ENCODE measurements at places on chromosomes 7 and 10.

DNA sequence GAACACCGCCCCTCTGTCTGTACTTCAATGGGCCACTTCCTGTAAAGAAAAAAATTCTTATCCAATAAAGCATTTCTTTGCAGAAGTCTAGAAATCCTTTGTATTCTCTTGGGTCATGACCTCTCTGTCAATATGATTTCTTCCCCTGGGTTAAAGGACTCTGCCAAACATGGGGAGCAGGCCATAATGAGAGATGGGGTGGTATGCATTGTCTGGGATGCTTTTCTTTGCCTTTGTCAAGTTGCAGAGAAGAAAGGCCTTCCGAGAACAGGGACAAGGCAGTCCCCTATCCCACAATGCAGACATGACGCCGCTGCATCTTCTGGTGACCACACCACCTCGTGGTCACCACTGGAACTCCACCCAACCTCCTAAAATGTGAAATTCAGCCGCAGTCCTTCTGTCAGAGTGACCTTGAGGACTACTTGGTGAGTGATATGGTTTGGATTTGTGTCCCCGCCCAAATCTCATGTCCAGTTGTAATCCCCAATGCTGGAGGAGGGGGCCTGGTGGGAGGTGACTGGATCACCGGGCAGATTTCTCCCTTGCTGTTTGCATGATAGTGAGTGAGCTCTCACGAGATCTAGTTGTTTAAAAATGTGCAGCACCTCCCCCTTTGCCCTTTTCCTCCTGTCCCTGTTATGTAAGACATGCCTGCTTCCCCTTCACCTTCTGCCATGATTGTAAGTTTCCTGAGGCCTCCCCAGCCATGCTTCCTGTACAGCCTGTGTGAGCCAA, 15.2 kb upstream of the FRMPD2 start:
- peak; percentile 66 for DNase-seq

- no peak for DNase-seq
These were observed 142.3 kb downstream of the JAZF1 start for GRCh38 chr7:28038175-28038797.

DNA sequence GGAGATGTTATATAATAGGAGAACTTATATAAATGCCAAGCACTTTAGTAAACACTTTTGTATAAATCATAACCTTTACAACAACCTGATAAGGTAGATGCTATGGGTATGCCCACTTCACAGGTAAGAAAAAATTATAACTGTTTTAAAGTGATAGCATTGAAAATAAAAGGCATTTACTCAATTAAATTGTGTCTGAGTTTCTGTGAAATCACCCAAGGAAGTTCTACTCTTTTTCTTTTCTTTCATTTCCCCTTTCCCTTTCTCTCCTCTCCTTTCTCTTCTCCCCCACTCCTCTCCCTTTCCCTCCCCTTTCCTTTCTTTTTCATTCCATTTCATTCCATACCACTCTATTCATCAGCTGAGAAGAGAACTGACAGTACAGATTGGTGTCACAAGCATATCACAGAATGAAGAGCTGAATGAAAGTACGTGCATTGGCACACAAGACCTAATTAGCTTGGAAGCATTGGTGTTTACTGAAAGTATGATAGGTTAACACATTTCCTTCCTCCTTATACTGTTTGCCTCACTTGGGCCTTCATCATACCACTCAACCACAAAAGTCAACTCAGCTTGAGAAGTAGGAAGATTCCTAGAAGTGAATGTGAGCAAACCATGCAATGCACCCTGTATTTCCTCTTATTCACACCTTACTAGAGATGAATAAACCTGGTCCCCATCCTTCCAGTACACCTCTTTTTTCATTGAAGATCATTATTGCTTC, 117.9 kb upstream of the AGR3 start:
- no peak for DNase-seq

- peak; percentile 36 for DNase-seq
These were observed 66.6 kb downstream of the CUBN start for GRCh38 chr10:17062955-17063484.

DNA sequence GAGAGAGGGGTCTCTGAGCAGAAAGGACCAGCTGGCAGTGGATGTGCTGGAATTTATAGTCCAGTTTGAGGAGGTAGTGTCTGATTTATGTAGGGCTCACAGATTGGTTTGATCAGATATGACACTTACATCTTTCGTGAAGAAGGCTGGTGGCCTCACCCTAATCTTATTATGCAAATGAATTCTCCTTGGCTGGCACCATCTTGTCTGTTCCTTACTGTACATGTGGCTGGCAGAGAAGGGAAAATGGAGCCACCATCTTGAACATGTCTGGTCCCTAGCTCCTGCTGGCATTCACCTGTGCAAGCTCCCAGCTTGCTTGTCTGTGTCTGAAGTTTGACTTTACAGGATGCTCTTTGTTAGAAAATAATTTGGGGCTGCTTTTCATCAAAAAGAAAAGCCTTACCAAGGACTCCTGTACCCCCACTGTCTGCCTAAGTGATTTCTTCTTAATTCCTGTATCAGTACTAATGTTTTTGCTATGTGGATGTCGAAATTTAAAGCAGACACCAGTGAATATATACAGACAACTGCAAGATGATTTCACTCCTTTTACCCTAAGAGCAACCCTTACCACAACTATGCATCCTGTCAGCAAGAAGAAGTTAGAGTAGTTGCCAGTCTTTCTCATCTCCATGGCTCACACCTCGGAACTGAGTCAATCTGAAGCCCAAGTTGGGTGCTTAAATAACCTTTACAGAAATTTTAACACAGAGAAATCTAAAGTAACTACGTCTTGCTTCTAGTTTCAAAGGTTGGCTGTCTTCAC, 322.0 kb upstream of the SEMA3D start:
- DNase-seq: no peak

- no peak for DNase-seq
These were observed 164.9 kb upstream of the EEPD1 start for GRCh38 chr7:35988105-35988504.

DNA sequence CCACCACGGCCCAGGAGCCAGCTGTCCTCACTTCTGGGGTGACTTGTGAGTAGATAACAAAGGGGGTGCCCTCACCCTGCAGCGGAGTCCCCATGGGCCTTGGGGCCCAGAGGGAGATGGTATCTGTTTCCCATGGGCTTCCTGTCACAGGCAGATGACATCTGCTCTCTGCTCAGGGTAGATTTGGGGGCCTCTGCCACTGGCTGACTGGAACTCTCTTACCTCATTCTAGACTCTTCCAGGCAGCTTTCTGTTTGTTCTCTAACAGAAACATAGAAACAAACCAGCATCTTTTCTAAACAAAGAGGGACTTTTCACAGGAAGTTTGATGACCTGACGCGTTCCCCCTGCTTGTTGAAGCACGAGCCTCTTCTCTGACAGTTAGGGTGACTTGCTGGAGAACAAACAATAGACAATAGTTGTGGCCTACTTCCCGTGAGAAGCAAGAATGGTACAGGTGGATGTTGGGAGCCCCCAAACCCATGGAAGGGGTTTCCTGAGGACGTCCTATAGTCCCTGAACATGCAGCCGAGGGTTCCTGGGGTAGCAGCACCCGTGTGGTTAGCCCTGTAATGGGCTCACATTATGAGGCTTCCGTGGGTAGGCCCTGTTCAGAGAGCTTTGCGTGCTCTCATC, 61.6 kb downstream of the GRK5 start:
- DNase-seq: no peak

DNA sequence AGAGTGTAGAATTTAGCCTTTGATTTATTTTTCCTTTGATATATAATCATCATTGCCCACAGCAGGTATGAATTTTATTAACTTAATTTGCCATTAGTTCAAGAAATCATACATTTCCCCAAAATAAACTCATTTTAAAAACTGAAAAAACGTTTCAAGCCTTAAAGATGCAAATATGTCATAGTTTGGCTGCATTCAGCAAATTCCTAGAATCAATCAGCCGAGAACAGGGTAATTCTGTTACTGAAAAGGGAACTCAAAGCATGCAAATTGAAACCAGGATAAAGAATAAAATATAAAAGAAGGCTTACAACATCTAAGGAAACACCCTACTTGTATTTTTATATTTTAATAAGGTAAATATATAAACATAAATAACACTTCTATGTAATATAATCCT, 233.8 kb upstream of the PRKCQ start:
- DNase-seq: peak; percentile 25

- DNase-seq: no peak
These were observed 16.9 kb downstream of the KCNMA1 start for GRCh38 chr10:77620731-77621130.

- no peak for DNase-seq
These were observed 32.0 kb downstream of the JAKMIP3 start for GRCh38 chr10:132097609-132098377.

DNA sequence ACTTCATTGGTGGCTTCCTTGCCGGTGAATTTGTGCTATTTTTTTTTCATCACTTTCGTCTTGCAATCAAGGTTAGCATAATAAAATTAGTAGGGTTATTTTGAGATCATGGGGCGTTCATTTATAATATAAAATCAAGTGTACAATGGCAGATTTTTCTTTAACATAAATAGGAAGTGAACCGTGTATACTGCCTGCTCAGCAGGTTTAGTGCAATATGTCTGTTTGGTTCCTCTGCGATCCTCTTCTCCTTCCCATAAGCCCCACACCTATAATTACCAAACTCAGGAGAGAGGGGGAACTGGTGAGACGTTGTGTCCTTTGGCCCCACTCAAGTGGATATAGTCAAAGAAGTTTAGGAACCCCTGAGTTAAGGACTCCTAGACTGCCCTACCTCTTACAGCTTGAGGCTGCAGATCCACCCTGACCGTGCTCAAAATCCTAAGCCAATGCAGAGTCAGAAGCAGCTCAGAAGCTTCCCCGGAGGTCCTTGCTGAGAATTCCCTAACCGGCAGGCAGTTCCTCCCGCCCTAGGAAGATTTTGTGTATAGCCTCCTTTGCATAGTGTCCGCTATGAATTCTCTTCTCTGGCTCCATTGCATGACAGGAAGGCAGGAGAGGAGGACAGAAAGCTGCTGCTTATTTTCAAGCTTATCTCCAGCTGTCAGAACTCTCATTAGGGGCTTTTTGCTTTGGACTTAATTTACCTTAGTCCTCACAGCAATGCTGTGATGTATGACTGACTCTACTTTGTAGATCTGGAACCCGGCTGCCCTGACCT, 41.5 kb downstream of the PYROXD2 start:
- DNase-seq: no peak

Data from kidney (tissue), 22 donors.